ENCODE measurements at places on chromosomes 4 and X.
A peak's percentile ranks its signal among the peaks of the same experiment; 100 is the strongest.

- no peak for DNase-seq
Observed at GRCh38 chr4:94346541-94346940, 3.9 kb upstream of the HPGDS start.

DNA sequence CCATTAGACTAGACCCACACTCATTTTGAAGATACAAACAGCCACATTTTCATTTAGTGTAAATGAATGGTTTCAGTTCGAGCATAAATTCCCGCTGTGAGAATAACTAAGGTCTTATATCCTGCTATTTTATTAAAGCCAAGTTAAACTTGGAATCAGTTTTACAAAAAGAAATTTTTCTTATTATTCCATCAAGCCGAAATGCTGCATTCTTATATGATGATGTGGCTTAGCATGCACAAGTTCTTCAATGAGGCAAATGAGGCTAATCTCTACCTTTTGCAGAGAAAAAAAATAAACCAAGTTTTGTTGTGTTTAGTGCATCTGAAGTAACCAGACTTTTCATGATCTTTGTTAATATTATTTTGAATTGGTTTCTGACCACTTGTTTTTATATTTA lies 953.9 kb upstream of the PCDH10 start:
- DNase-seq: no peak

DNA sequence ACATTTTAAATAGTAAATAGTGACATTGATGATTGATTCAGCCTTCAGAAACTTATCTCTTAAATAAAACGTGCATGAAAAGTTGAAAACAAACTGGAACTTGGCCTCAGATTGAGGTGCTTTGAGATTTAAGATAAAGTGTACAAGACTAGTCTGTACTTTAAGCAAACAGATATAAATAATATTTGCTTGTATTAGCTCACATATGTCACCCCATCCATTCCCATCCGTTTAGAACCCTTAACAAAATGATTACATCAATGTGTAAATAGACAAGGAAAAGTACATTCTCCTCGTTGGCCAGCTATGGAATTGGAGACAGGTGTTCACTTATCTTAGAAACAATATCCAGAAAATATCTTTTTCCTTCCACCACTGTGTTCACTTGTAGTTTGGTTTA lies 130.8 kb downstream of the BANK1 start:
- no peak for DNase-seq

- DNase-seq: no peak
Observed at GRCh38 chrX:65576160-65576559, 41.6 kb upstream of the LAS1L start.

GRCh38 chr4:48484494-48485168 lies 1.5 kb downstream of the SLC10A4 start:
- no peak for DNase-seq

GRCh38 chr4:123976819-123977218 lies 580.2 kb downstream of the SPRY1 start:
- DNase-seq: no peak

DNA sequence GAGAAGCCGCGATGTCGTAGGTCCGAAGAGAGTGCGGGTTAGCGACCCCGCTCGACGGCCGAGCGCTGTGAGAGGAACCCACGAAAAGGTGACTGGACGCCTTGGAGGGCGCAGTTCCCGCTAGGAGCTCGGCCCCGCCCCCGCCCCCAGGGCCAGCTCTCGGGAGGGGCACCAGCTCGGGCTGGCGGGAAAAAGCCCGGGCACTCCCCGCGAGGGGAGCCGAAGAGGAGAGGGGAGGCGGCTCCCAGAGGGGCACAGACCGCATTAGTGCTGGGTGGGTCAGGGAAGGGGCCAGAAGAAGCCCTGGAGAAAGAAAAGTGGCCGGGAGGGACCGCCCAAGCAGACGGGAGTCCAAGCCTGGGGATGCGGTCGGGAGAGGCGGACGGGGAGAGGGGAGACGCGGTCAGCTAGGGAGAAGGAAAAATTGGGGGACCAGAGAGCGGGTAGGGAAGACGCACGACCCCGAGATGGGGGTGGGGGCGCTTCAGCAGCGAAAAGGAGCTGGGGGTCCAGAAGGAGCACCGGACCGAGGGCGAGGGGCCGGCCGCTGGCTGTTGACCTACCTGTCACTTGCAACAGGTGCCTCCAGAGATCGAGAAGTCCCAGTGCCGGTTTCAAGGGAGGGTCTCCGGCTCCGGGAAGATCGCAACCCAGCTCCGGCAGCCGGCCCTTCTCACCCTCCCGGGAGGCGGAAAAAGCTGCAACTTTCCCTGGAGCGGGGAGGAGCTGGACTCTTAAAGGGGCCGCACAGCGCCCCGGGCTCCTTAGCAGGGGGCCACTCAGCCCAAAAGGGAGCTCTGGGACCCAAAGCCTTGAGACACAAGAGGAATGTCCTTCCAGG lies at the start of gene SYTL4:
Gene SYTL4, minus strand, starts transcription at position 681 of the 841 bp plus-strand sequence. CDS start 30,084 bp downstream, outside the sequence.
- peak; percentile 3 for DNase-seq

- DNase-seq: no peak
Observed at GRCh38 chr4:66223068-66223703, 552.9 kb upstream of the EPHA5 start.

GRCh38 chr4:169032883-169033645 lies 23.0 kb upstream of the CBR4 start:
- no peak for DNase-seq

DNA sequence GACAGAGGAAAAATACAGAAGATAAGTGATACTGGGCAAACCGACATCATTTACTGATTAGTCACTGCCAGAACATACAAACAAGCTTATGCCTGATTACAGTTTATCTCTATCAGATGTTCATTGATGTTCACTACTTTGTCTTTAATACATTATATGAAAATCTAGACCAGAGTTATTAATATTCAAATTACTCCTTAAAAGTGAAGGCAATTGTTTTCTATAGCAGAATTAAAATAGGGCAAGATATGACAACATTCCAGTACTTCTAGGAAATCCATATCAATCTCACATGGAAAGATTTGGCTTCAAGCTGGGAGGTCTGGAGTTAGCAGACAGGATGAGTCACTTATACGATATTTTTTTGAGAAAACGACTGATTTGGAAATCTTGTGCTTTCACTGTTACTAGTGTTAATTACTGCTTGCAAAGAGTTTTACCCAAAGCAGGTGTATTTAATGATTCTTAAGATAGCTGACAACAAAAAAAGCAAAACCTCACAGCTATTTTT lies 31.8 kb downstream of the HPGD start:
- peak; percentile 27 for DNase-seq

- DNase-seq: no peak
Observed at GRCh38 chrX:115399306-115399705, 109.8 kb downstream of the LUZP4 start.

DNA sequence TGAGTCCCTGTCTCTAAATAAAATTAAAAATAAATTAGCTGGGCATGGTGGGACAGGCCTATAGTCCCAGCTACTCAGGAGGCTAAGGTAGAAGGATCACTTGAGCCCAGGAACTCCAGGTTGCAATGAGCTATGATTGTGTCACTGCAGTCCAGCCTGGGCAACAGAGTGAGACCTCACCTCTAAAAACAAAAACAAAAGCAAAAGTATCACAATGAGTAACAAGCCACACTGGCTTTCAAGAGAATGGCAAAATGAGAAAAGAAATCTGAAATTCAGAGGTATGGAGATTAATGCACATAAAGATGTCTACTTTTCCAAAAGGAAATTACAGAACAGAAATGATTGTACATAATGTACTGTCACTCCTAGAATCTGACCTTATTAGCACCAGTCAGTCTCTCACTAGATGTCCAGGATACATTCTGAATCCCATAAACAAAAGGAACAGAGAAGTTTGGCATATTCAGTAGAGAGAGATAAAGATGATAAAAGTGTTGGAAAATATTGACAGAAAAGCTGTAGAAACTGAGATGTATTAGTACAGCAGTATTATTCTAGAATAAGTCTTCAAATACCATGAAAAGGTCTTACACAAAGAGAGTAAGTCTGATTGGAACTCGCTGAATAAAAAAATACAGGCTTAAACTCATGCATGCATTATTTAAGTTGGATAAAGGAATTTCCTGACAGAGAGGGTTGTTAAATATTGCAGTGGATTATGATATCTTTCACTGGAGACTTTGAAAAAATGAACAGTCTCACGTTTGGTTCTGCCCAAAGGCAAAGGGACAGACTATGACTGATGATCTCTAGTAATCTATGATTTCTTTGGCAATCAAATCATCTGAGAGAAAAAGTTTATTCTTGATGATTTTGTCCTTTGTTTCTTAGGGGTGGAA lies 102.5 kb downstream of the SH3RF1 start:
- no peak for DNase-seq

- no peak for DNase-seq
Observed at GRCh38 chr4:139522457-139522856, 33.6 kb downstream of the SETD7 start.

- no peak for DNase-seq
Observed at GRCh38 chr4:151192556-151193235, 84.3 kb upstream of the PRSS48 start.

DNA sequence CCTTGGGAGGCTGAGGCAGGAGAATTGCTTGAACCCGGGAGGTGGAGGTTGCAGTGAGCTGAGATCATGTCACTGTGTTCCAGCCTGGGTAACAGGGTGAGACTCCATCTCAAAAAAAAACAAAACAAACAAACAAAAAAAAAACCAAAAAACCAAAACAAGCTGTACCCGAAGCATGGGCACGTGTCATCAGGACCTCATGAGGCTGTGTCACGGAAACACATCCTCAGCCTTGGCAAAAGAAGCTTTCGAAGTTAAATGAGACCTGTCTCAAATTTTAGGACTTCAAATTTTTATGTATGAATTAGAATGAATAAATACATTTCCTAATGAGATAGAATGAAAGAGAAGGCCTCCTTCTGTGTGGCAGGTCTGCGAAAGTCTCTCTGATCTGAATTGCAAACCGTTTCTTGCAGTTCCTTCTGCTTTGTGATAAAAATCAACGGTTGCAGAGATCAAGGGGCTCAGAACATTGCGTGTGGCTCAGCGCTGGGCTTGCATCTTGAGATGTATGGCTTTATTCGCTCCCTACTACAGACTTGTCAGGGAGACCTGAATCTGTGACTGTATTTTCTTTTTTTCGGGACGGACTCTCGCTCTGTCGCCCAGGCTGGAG lies 19.5 kb upstream of the CRLF2 start:
- no peak for DNase-seq

DNA sequence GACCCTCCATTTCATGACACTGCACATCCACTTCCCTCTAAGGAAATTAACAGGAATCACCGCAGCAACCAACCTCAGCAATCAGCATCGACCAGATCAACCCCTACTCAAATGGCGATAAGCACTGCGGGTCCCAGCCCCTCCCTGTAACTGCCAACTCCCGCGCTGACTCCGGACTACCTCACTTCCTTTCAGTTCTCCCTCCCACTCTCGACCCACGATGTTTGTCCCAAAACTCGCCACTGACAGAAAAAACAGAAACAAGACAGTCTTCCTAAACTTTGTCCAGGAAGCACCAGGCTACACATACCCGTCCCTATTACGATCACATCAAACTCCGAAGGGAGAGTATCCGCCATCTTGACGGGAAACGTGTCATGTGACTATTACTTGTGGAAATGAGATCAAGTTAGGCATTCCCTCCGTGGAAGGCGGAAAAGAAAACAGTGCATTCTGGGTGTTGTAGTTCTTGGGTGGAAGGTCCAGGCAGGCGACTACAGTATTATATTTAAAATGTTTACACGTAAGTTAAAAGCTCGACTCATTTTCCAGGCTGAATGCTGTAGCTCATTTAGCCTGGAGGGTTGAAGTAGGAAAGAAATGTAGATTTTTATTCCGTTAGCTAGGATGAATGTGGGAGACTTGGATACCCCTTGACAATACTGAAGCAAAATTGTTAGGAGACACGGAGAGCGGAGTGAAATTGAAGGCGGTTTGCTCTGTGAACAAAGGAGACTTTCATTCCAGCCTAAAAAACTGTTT lies at the start of gene CHM:
Gene CHM, minus strand, starts transcription at position 385 of the 762 bp plus-strand sequence. Its CDS starts 26 bp downstream, at position 359.
- no peak for DNase-seq

DNA sequence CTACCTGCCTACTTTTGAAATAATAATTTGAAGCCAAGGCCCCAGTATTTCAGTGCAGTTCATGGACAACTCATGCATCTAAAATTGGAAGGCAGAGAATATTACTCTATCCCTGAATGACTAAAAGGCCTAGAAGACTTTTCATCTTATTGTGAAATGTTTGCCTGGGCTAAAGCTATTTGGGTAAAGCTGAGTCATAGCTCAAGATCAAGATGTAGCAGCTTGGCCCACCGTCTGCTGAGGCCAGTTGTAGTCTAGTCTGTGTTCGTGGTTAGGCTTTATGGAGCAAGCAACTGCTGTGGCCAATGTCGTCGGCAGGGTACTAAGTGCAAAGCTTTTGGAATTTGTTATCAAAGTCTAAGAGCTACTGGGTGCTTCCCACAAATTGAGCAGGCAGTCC lies 929.1 kb downstream of the RAB28 start:
- DNase-seq: no peak

DNA sequence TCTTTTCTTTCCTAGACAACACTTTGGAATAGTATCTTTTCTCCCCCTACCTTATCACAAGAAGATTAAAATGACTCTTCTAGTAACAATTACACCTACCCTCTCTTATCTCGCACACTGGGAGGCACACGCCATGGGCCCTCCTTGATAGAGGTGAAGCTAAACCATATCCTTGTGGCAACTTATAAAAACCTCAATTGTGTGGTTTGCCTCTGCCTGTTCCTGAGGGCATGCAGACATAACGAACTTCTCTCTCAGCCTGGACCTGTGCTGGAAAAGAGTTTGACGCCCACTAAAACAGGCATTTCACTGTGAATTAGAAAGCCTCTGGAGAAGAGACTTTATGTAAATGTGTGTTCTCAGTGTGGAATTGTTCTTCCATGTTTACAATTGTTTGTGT lies 141.2 kb downstream of the NDST3 start:
- no peak for DNase-seq

- no peak for DNase-seq
Observed at GRCh38 chr4:87045659-87046058, 110.8 kb downstream of the AFF1 start.

- peak; percentile 68 for DNase-seq
Observed at GRCh38 chrX:68995780-68996551, 167.1 kb downstream of the EFNB1 start.

- no peak for DNase-seq
Observed at GRCh38 chrX:12239356-12240082, 101.2 kb downstream of the FRMPD4 start.

- DNase-seq: peak; percentile 14
Observed at GRCh38 chr4:143375326-143376073, 38.8 kb downstream of the GAB1 start.

- no peak for DNase-seq
Observed at GRCh38 chr4:120202222-120202621, 135.6 kb upstream of the MAD2L1 start.

- DNase-seq: no peak
Observed at GRCh38 chr4:147769386-147769785, 37.5 kb downstream of the ARHGAP10 start.

- DNase-seq: no peak
Observed at GRCh38 chrX:15786915-15787314, 3.4 kb upstream of the ZRSR2 start.

- no peak for DNase-seq
Observed at GRCh38 chr4:147535124-147535523, 54.2 kb downstream of the EDNRA start.

DNA sequence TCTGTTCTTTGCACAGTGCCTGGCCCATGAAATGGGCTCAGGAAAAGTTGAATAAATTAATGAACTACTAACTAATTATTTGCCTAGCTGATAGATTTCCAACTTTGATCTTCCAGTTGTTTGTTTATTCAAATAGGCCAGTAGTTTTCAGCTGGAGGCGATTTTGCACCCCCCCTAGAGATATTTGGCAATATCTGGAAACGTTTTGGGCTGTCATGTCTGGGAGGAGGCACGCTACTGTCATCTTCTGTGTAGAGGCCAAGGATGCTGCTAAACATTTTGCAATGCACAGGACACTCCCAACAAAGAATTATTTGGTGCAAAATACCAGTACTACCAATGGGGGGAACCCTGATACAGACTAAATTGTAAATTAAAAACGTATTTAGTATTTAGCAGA lies 81.9 kb downstream of the VCX2 start:
- DNase-seq: no peak

- no peak for DNase-seq
Observed at GRCh38 chr4:108943976-108944591, 181.2 kb upstream of the ETNPPL start.
